Stimulated activated effector memory CD8-positive, alpha-beta T cell treated with anti-CD3 and anti-CD28 coated beads, Interleukin-12 subunit alpha, Interleukin-12 subunit beta, amount 100 ng/mL, for 72 hours (primary cell): ENCODE measurements at places on chromosomes 3 and 15.

DNA sequence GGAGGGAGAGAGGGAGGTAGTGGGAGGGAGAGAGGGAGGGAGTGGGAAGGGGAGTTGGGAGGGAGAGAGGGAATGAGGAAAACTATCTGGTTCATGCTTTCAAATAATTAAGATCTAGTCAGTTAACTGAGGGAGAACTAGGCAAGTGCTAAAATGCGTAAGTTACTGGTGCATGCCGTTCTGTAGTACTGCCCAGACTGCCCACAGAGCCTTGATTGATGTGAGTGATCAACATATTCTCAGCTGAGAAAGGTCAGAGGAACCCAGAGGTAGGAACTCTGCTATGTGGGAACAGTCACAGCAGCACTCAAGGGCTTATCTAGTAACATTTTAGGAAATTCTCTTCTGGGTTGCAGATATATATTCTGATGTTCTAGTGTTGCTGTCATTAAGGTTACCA, 149.8 kb upstream of the ROBO1 start:
- DNase-seq = no peak

GRCh38 chr3:123122057-123122456, 55.2 kb downstream of the PDIA5 start:
- no peak for DNase-seq

DNA sequence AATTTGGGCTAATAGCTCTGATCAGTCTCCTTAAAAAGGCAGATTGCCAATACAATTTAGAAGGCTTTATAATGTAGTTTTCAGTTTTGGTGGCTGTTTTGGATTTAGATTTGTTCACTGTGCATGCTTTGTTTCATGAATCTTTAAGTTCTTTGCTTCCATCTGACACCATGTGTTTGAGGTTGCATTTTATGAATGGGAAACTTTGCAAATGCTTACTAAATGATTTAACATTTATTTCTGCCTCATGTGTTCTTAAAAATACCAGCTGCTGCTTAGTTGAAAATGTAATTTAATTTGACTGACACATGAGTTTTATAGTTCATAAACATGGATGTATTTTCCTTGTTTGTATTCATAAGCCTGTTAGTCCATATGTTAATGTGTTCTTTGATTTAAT, 78.6 kb downstream of the RNF13 start:
- DNase-seq = no peak

- DNase-seq = no peak
Measured at GRCh38 chr3:72580246-72580756, 267.9 kb downstream of the SHQ1 start.

- no peak for DNase-seq
Measured at GRCh38 chr15:57461541-57461940, 85.2 kb downstream of the CGNL1 start.

DNA sequence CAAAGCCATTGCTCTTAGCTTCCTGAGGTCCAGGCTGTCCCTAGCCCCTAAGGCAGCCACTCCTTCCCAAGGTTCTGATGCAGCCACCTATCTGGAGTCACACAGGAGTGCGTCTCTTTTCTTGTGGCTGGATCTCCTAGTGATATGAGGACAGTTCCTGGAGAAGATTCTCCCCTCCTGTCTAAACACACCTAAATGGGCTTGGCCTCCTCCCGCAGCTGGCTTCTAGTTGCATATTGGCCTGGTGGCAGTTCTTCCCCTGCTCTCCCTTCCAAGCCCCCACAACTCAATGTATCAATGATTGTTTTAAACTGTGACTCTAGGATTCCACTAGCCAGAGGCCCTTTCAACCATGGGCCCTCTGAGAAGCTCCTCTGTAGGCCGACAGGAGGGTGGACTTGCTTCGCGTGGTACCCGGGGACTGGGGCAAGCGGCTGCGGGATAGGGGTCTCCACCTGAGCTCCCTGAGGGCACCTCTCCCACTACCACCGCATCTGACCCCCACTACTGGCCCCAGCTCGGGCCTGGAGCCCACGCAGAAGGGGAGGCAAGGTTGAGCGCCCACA, 1.4 kb downstream of the ITGA11 start:
- no peak for DNase-seq

DNA sequence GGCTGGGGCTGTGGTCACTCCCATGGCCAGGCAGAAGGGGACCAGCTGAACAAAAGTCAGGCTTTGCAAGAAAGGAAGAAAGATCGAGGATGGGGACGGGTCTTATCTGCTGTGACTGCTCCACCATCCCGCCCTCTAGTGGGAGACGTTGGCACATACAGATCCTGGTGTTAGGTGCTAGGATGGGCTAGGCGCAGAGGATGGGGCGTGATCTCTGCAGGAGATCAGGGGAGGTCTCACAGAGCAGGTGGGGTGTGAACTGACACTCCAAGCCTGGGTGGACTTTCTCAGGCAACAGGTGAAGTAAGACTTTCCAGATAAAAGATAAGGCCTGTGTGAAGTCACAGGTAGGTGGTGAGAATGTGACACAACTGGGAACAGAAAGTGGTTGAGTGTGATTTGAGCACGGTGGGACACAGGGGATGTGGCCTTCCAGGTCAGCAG, 141.9 kb upstream of the SMAD3 start:
- DNase-seq = no peak

GRCh38 chr3:172391592-172392302, 56.5 kb downstream of the GHSR start:
- DNase-seq = no peak

GRCh38 chr3:74443102-74443501, 171.4 kb downstream of the CNTN3 start:
- no peak for DNase-seq

- DNase-seq = no peak
Measured at GRCh38 chr3:183619010-183619409, 16.4 kb upstream of the KLHL24 start.

- no peak for DNase-seq
Measured at GRCh38 chr3:12495749-12496452, 11.6 kb downstream of the TSEN2 start.

DNA sequence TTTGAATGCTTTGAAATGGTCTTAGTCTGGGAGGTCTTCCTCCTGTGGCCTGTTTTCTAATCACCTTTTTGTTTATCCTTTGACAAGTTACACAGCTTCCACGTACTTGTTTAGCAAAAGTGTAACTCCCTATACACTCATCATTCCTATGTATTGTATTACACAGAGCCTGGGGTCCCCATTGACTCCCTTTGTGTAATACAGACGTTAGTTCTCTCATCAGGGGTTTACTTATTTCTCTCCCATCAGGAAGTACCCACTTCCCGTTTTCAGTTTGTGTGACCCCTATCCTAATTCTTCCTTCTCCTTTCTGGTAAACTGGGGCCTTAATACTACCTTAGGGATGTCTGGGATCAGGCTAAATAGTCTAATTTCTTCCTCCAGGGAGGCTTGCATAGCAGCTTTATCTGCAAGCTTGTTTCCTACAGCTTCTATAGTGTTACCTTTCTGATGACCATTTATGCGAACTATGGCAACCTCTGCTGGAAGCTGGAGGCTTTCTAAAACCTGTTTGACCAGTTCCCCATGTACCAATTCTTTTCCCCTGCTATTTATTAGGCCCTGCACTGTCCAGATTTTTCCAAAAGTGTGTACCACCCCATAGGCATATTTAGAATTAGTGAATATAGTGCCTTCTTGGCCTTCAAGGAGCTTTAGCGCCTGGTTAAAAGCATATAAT, 22.4 kb downstream of the ARL8B start:
- no peak for DNase-seq

DNA sequence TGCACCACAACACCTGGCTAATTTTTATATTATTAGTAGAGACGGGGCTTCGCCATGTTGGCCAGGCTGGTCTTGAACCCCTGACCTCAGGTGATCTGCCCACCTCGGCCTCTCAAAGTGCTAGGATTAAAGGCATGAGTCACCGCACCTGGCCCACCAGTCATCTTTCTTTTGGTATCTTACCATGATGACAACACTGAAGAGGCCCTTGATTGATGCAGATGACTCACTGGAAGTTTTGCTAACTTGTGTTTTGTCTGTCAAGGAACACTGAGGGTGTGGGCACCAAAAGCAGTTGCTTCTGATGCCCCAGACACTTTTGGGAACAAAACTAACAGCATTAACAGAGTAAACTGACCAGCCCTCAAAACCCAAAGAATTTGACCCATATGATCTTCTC, 88.3 kb downstream of the MYO5A start:
- no peak for DNase-seq

GRCh38 chr3:32791833-32792232, 26.0 kb upstream of the TRIM71 start:
- DNase-seq = no peak

GRCh38 chr15:98085003-98085639, 124.6 kb downstream of the ARRDC4 start:
- no peak for DNase-seq

DNA sequence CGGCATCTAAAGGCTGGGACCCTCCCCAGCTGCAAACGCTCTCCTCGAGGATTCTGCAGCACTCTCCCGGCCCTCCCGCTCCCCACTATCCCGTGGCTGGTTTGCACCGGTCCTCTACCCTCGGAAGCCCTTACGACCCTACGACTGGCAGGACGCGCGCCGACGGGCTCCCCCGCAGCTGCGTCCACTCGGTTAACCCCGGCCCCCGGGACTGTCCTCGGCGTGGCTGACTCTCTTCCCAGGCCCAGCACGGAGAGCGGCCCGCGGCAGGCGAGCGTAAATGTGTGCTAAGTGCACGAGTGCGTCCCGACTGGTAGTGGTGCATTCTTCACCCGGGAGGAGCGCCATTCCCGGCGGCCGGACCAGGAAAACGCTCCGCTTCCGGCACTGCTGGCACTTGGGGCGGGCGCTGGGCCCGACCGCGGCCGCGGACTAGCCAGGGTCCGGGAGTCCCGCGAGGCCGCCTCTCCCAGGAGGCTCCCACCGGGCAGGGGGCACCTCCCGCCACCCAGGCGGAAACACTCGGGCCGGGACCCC, 508 bp downstream of the GORASP1 start:
- no peak for DNase-seq

GRCh38 chr3:155741101-155741500, 3.8 kb downstream of the PLCH1 start:
- no peak for DNase-seq

GRCh38 chr15:31128919-31129768, 27.6 kb upstream of the TRPM1 start:
- peak; percentile 88 for DNase-seq

- DNase-seq = no peak
Measured at GRCh38 chr3:197168606-197169005, 129.8 kb downstream of the DLG1 start.

GRCh38 chr3:98735761-98736269, 27.3 kb upstream of the ST3GAL6 start:
- no peak for DNase-seq

GRCh38 chr15:89809093-89809786, 5.4 kb downstream of the ANPEP start:
- DNase-seq = no peak

DNA sequence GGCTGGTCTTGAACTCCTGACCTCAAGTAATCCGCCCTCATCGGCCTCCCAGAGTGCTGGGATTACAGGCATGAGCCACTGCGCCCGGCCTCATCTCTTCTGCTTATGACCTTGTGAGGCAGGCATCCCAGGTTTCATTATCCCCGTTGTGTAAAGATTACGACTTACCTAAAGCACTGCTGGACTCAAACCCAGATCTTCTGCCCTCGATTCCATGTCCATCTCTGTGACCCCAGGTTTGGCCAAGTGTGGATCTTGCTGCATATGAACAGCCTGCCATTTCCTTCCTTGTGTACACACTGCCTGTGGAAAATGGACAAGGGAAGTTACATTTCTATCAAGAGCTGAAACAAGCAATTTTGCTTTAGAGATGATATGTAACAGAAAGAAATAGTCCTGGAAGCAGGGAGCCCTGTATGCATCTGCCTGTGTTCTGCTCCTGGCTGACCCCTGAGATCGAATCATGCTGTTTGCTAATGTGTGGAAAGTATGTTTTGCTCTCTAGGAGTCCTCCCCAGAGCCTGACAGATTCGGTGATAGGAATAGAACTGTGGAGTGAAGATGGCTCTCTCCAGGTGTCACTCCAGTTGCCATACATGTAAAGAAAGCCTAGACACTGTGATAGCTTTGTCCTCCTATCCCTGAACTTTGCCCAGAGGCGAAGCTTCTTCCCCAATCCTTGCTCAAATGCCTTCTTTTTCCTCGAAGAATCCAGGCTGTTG, 11.8 kb upstream of the LIPC start:
- no peak for DNase-seq

- DNase-seq = no peak
Measured at GRCh38 chr3:66923969-66924368, 74.1 kb upstream of the KBTBD8 start.

GRCh38 chr3:158920371-158920770, 118.5 kb downstream of the MFSD1 start:
- DNase-seq = no peak

- no peak for DNase-seq
Measured at GRCh38 chr3:13420045-13420830, at the start of gene NUP210. Gene NUP210, minus strand, starts transcription at chr3:13420322. Its CDS starts 96 bp downstream, at chr3:13420226.

- no peak for DNase-seq
Measured at GRCh38 chr15:74505837-74506514, 35.0 kb upstream of the ARID3B start.

GRCh38 chr15:95152741-95153140, 921.4 kb downstream of the MCTP2 start:
- no peak for DNase-seq

DNA sequence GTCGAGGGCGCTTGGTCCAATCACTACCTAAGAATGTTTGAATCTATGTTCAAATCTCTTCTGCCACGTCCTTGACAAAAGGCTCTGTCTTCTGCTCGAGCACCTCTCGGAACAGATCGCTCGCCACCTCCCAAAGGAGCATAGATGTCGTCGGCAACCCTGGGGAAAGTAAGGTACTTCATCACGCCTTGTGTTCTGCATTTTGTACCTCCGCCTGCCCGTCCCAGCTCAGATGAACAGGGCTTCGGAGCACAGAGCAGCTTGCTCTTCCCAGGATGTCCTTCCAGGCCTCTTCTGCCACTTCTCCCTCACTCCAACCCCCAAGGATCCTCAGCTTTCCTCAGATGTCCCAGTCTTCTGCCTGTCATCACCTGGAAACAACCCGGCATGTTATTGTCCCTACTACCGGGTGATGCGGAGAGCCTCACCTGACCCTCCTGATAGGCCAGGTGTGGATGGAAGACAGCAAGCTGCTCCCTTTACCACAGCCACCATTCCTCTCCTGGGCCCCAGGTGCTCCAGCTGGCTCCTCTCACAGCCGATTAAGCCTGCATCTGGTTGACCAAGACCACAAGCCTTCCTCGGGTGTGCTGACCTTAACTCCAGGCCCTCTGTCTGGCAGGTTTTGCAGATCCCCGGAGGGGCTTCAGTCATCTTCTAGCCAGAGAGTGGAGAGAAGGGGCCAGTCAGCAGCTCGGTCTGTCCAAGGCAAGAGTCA, 270.5 kb downstream of the FAM43A start:
- DNase-seq = no peak

DNA sequence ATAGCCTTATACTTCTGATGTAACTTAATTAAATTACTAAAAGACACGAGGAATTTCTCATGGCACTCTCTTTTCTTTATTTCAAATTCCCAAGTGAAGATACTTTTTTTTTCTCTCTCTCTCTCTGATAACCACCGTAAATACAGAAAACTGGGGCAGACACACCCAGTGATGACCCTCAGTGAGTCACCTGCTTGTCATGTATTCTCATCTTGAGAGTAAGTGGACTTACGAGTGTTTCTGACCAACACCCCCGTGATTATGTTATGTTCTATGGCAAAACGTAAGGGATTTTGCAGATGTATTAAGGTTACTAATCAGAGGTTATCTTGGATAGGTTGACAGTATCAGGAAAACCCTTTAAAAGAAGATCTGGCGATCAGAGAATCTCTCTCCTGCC, 348.8 kb upstream of the ZNF717 start:
- DNase-seq = no peak
